ENCODE measurements at places on chromosomes 4 and X. TPM values are rescaled to one million over a fixed set of nuclear protein-coding genes. Genes with fewer than 3 reads are reported as not detected.
A peak's percentile ranks its signal among the peaks of the same experiment; 100 is the strongest.

The HTR2C gene
- total RNA-seq: not detected

The REPS2 gene
- 0.67 TPM for total RNA-seq

GRCh38 chrX:9370893-9371292 is 94.0 kb upstream of the TBL1X start:
- no peak for DNase-seq

DNA sequence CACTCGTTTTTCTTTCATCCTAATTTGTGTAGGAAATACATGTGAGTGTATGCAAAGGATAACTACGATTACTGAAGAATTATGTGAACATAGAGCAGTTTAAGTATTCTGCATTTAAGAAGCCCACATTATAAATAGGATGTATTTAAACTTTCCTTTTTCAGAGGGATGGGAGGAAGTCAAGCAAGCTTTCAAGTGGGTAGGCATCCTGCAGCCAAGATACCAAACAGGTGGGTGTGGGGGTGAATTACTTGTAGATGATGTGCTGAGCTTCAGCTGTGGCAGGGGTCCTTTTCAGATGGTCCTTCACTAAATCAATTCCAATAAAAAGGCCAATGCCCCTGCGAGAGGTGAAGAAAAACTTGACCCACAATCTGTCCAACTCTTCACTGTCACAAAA is 16.3 kb downstream of the ETNPPL start:
- no peak for DNase-seq

DNA sequence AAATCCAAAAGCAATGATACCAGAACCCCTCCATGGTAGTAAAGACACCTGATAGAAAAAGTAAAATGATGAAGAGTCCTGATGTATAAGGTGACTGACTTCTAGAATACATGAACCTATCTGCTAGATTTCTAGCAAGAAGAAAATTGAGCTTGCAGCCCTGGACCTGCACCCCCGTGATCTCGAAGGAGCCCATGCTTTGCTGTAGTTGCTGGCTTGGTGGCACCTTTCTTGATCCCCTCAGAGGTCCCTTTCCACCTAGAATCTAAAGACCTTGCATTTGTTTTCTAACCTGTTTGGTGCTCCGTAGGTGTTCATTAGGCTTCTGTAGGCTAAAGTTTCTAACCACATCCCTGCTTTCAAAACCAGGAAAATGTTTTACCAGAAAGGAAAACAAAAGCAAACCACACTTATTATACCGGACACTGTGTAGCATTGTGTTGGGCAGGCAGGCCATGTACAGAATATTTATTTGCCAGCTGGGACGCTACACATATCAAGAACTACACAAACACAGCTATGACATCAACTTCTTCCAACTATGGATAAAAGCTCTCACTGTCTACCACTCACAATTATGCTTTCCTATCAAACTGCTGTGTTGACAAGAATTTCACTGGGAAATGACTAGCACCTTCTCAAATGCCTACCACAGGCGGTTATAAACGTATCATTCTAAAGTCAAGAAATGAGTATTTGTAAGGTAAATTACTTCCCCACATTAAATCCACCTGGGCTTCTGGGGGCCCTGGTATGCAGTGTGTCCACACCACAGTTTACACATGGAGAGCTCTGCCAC is 316.2 kb downstream of the UNC5C start:
- DNase-seq: no peak

DNA sequence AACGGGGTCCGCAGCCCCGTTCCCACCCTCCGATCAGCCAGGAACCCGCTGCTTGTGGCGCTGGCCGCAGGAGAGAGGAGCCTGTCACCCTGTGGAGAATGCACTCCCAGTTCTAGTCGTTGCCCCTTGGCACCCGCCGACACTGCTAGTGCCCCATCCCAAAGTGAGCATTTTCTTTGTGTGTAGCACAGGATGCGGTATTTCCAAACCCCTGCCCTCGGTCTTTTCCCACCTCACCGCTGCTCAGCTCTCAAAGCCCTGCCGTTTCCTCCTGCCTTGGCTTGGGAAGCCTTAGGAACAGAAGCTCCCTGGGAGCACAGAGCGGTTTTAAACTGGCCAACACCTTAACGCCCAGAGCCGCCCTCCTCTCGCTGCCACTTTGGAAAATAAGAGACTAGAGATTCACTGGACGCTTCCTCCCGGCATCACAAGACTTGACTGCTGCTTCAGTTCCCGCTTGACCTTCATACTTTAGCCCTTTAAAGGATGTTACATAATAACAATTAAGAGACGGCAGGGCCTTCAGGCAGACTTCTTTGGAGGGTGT is 772 bp downstream of the CYP4V2 start:
- no peak for DNase-seq

- no peak for DNase-seq
Measured at GRCh38 chrX:76172325-76172893, 453 bp upstream of the PBDC1 start.

DNA sequence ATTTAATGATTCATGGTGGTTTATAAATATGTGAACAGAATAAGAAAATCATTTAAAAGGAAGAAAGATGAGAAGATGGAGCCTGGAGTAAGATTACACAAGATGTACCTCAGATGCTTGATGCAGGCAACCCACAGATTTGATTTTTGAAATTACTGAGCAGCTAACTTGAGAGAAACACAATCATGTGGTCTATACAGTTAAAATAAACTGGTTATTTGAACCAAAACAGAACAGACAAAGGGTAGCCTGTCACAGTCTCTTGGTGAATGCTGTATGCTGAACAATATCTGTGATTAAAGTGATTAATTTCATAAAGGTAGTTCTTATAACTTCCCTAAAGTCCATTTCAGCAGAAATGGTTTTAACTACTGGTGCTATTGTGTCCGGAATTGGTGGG is 4.2 kb downstream of the PI4K2B start:
- DNase-seq: no peak

GRCh38 chr4:158778156-158778711 is 9.4 kb downstream of the FNIP2 start:
- no peak for DNase-seq

The SULT1E1 gene
- not detected for total RNA-seq

GRCh38 chrX:13845721-13846378 is 29.0 kb upstream of the GPM6B start:
- no peak for DNase-seq

GRCh38 chrX:25285598-25285997 is 269.8 kb upstream of the ARX start:
- no peak for DNase-seq

DNA sequence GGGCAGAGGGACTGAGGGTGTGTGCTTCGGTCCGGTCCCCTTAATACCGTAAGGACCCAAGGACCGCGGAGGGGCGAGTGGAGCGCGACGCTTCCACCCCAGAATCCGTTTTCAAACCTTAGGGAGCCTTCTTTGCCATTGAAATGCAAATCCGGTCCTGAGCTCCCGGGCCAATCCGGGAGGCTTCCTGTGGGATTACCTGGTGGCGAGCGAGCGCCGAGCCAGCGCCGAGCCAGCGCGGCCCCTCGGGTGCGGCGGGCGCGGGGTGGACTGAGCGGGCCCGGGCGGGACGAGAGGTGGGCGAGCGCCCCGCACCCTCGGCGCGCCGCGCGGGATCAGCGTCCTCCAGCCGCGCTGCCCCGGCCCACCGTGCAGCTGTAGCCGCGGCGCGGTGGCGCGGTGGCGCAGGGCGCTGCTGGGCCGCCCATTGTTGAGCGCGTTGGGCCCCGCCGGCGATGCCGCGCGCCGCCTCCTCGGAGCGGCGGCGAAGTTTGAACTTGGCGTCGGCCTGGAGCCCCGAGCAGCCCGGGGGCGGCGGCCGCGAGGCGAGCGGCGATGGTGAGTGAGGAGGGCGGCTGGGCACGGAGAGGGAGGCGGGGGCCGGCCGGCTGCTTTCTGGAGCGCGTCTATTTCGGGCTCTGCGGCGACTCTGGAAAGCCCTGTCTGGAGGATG is 208.7 kb downstream of the SOWAHB start:
- DNase-seq: peak; percentile 31

- DNase-seq: no peak
Measured at GRCh38 chrX:134244043-134244442, 7.1 kb downstream of the CCDC160 start.

GRCh38 chrX:34585561-34585960 is 71.5 kb downstream of the TMEM47 start:
- no peak for DNase-seq

- DNase-seq: no peak
Measured at GRCh38 chr4:137390707-137391106, 141.6 kb downstream of the PCDH18 start.

The BRS3 gene
- total RNA-seq: not detected

The IL2 gene
- 19.1 TPM for total RNA-seq

GRCh38 chr4:102620697-102621497 is 119.7 kb downstream of the NFKB1 start:
- DNase-seq: no peak

The RAB9B gene
- total RNA-seq: 0.96 TPM

- no peak for DNase-seq
Measured at GRCh38 chr4:166123546-166123945, 250.5 kb downstream of the TLL1 start.

The CFI gene
- 0.17 TPM for total RNA-seq

- DNase-seq: no peak
Measured at GRCh38 chr4:85393201-85393600, 81.7 kb upstream of the ARHGAP24 start.

DNA sequence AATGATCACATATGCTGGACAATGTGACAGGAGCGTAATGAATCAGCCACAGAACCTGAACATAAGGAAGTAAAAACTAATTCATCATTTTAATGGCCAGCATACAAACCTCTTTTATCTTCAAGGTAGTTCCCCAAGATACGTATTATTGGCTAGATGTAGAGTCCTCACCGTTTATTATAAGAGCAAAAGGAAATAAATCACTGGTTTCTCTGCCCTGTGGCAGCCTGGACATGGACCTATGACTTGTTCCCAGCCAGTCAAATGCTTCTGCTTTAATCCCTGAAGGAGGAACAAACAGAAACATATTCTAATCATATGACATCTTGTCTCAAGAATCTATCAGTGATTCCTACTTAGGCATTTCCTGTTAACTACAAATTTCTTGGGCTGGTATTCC is 86.8 kb upstream of the FAM241A start:
- DNase-seq: no peak

The WDR19 gene
- total RNA-seq: 14.2 TPM

The TLR8 gene
- not detected for total RNA-seq

- no peak for DNase-seq
Measured at GRCh38 chr4:120755864-120756263, 166.7 kb downstream of the PRDM5 start.

DNA sequence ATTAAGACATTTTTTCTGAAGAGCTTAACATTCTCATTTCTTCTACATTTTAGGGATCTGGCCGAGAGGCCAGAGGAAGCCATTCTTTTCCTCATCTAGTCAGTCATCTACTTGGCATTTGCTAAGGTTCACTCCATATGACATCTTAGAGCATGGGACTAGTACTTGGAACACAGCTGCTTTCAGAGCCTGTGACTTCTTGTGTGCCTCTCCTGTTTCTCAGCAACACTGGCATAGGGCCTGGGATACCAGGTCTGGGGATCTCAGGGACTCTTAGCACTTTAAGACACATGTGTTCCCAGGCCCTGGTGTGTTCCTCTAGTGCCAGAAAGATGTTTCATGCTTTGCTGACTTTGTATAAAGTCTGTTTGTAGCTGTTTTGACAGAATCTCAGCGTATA is 7.3 kb downstream of the PLP1 start:
- no peak for DNase-seq

DNA sequence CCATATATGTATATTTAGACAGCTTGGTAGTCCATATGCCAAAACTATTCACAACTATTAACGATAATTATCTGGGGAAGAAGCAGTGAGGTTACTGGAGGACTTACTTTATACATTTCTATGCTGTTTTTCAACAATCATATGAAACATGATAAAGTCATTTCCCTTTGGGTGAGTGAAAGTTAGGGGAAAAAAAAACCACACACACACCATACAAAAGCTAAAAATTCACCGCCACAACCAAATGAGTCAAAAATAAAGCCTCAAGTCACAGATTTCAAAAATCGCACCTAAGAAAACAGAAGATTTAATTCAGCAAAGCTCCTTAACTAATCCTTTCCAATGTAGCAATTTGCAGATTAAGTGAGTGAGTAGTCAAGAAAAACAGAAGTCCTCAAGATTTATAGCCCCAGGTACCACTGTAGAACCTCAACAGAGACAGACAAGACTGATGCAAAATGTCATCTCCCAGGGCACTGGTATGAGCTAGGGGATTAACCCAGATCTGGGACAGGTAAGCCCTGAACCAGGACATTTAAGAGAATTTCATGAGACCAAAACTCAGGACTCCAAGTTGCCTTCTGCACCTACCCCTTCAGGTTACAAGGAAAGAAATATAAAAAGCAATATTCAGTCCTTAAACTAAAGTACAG is 35.1 kb downstream of the SYTL4 start:
- DNase-seq: no peak

The GLRA2 gene
- not detected for total RNA-seq

DNA sequence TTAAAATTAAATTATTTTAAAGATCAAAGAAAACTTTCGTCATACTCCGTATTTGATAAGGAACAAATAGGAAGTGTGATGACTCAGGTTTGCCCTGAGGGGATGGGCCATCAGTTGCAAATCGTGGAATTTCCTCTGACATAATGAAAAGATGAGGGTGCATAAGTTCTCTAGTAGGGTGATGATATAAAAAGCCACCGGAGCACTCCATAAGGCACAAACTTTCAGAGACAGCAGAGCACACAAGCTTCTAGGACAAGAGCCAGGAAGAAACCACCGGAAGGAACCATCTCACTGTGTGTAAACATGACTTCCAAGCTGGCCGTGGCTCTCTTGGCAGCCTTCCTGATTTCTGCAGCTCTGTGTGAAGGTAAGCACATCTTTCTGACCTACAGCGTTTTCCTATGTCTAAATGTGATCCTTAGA is at the start of gene CXCL8:
TSS of gene CXCL8 (plus strand) at position 217 of the 426 bp plus-strand sequence. CDS start at position 307, 90 bp downstream.
- no peak for DNase-seq

The COX7B2 gene
- not detected for total RNA-seq

DNA sequence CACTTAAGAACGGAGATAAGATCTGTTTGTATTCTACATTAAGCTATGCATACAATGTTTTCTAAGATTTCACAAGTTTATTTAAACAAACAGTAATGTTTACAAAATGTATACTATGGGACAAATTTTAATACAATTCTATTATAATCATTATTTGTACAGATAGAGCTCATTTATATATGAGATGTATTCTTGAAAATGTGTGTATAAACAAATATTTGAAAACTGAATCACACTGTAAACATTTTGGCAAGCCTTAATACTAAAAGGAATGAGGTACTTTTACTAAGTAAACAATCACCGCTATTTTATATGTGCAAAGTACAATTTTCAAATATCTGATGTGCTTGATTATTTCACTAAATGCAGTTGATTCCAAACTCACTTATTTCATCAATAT is 119.2 kb upstream of the MAB21L2 start:
- no peak for DNase-seq

DNA sequence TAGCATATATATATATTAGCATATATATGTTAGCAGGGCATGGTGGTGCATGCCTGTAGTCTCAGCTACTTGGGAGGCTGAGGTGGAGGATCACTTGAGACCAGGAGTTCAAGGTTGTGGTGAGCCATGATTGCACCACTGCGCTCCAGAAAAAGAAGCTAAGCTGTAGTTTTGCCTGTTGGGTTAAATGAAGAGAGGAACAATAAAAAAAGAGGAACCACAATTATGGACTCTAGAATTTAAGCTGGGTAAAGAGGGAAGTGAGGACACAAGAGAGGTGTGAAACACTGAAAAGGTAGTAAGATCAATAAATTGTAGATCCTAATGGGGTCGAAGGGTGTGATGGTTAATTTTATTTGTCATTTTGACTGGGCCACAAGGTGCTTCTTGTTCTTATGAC is 40.5 kb upstream of the HSD17B10 start:
- DNase-seq: no peak
